Suprapubic skin (tissue), 4 donors: ENCODE measurements at places on chromosomes 5 and 9. TPM values are rescaled to one million over a fixed set of nuclear protein-coding genes. Genes with fewer than 3 reads are reported as not detected.

Gene ANKRD20A1
- not detected for total RNA-seq

Gene PCDHGA10
- total RNA-seq = 7.0 TPM

DNA sequence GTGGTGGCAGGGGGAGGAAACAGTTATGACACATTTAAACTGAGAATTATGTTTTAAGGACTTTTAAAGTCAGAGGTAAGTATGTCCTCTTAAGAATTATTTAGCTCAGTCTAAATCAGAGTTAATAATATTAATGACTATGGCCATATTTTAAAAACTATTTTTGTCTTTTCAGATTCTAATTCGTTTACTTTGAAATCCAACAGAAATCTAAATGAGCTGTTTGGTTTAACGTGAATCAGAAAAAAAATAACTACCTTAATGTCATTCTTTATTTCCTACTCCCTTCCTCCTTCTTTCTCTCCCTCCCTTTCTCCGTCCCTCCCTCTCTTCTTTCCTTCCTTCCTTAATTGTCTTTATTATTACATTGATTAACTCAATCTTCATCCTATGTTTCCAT, 14.7 kb downstream of the C1QTNF3 start:
- no peak overlapping the region for H3K4me3 ChIP-seq
- peaks cover 16% of the 10 kb centered on the region for H3K36me3 ChIP-seq
- no peak for DNase-seq
- no peaks in the 10 kb centered on the region for H3K4me1 ChIP-seq
- H3K27ac ChIP-seq = no peak overlapping the region

GRCh38 chr9:111481885-111482636, 2.1 kb downstream of the ECPAS start:
- H3K27ac ChIP-seq = peak overlapping the region; percentile 99
- H3K36me3 ChIP-seq = no peaks in the 10 kb centered on the region
- no peaks in the 10 kb centered on the region for H3K27me3 ChIP-seq
- H3K4me1 ChIP-seq = peaks cover 25% of the 10 kb centered on the region

GRCh38 chr9:118473521-118473920, 769.3 kb downstream of the TLR4 start:
- no peak overlapping the region for H3K4me3 ChIP-seq
- H3K27me3 ChIP-seq = no peaks in the 10 kb centered on the region
- H3K4me1 ChIP-seq = no peaks in the 10 kb centered on the region
- no peak for DNase-seq

DNA sequence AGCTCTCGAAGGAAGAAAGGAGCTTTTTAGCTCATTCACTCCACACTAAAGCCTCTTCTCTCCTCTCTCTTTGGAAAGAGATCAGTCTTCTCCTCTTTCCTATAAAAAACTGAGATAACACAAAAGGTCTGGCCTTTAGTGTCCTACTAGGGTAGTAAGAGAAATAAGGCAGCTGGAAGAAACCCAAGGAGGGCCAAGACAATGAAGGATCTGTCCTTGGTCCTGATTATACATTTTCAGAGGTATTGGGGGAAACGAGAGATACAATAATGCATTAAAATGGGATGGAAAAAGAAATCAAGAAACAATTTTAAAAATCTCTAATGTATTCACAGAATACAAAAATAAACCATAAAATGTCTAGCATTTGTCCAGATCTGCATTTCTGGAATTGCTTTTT, 184.0 kb downstream of the SLF1 start:
- no peaks in the 10 kb centered on the region for H3K4me1 ChIP-seq
- no peaks in the 10 kb centered on the region for H3K27me3 ChIP-seq
- DNase-seq = no peak
- no peaks in the 10 kb centered on the region for H3K36me3 ChIP-seq
- no peak overlapping the region for H3K4me3 ChIP-seq
- H3K27ac ChIP-seq = no peak overlapping the region

DNA sequence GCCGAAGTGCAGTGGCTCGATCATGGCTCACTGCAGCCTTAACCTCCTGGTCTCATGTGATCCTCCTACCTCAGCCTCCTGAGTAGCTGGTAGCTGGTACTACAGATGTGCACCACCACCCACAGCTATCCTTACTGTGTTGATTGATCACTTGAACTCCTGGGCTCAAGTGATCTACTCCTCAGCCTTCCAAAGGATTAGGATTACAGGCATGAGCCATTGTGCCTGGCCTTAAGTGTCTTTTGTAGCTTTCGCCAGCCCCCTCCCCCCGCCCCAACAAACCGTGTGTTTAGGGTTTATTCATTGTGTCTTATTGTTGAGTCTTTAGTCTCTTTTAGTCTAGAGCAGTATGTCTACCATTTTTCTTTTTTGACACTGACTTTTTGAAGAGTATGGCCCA, 33.1 kb downstream of the SPIN1 start:
- H3K27ac ChIP-seq = no peak overlapping the region
- no peaks in the 10 kb centered on the region for H3K4me1 ChIP-seq
- peaks cover 28% of the 10 kb centered on the region for H3K36me3 ChIP-seq
- no peak for DNase-seq

Gene TYRP1
- total RNA-seq = 133 TPM

Gene TLR4
- 3.4 TPM for total RNA-seq

Gene CLIC3
- 159 TPM for total RNA-seq

- peaks cover 8% of the 10 kb centered on the region for H3K4me1 ChIP-seq
- H3K36me3 ChIP-seq = no peaks in the 10 kb centered on the region
- no peak overlapping the region for H3K4me3 ChIP-seq
- no peak for DNase-seq
- H3K27ac ChIP-seq = peak overlapping the region; percentile 46
- H3K27me3 ChIP-seq = no peaks in the 10 kb centered on the region
Observed at GRCh38 chr9:107243742-107244141, 39.3 kb upstream of the RAD23B start.

DNA sequence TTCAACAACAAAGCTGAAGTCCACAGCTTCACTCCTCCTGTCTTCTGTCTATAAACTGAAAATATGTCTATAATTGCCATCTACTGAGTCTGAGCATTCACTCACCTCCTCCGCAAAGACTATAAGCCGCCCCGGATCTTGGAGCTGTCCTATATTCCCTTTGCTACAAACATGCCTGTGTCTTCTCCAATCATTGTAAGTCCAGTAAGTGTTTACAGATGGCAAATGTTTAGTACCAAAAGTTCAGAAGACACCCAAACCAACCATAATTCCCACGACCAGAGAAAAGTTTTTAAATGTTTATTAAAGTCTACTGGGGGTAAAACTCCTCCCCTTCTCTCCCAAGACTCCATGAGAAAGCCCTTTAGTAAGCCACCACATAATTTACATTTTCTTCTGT, 80.9 kb downstream of the EBF1 start:
- peaks cover 16% of the 10 kb centered on the region for H3K4me1 ChIP-seq
- no peak overlapping the region for H3K27ac ChIP-seq
- DNase-seq = no peak
- no peak overlapping the region for H3K4me3 ChIP-seq

Gene NUTM2F
- total RNA-seq = not detected

Gene C8G
- total RNA-seq = not detected

GRCh38 chr5:121164632-121165031, 687.0 kb upstream of the FTMT start:
- DNase-seq = no peak
- no peaks in the 10 kb centered on the region for H3K27me3 ChIP-seq
- no peaks in the 10 kb centered on the region for H3K4me1 ChIP-seq
- H3K27ac ChIP-seq = no peak overlapping the region

Gene DRD1
- total RNA-seq = not detected

DNA sequence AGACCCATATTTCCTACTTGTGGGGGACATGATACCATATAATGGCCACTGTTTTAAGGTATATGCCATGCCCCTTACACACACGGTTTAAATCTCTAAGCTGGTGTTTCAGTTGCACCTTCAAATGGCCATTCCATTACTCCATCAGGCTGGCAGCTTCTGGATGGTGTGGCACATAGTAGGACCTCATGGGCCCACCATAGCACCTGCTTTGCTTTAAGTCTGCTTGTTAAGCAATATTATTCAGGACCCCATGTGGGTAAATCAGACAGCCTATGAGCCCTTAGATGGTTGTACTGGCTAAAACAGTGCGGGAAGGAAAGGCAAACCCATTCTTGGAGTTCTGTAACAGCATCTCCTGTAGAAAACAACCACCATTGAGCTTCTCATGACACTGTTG, 27.4 kb upstream of the PANK3 start:
- H3K27ac ChIP-seq = no peak overlapping the region
- H3K27me3 ChIP-seq = no peaks in the 10 kb centered on the region
- H3K36me3 ChIP-seq = no peaks in the 10 kb centered on the region
- DNase-seq = no peak
- no peaks in the 10 kb centered on the region for H3K4me1 ChIP-seq

DNA sequence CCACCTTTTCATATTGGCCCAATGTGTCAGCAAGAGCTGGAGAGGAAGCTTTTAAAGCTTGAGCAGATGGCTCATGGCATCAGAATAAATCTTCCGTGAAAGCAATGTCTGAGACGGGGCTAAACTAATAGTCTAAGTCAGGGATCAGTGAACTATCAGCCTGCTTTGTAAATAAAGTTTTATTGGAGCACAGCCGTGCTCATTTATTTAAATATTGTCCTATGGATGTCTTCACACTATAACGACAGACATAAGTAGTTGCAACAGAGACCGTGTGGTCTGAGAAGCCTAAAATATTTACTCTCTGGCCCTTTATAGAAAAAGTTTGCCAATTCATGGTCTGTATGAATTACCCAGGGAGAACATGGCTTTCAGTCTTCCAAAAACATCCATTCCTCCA, 85.6 kb upstream of the SLC44A1 start:
- H3K36me3 ChIP-seq = no peaks in the 10 kb centered on the region
- no peaks in the 10 kb centered on the region for H3K27me3 ChIP-seq
- no peak overlapping the region for H3K4me3 ChIP-seq
- peaks cover 13% of the 10 kb centered on the region for H3K4me1 ChIP-seq

DNA sequence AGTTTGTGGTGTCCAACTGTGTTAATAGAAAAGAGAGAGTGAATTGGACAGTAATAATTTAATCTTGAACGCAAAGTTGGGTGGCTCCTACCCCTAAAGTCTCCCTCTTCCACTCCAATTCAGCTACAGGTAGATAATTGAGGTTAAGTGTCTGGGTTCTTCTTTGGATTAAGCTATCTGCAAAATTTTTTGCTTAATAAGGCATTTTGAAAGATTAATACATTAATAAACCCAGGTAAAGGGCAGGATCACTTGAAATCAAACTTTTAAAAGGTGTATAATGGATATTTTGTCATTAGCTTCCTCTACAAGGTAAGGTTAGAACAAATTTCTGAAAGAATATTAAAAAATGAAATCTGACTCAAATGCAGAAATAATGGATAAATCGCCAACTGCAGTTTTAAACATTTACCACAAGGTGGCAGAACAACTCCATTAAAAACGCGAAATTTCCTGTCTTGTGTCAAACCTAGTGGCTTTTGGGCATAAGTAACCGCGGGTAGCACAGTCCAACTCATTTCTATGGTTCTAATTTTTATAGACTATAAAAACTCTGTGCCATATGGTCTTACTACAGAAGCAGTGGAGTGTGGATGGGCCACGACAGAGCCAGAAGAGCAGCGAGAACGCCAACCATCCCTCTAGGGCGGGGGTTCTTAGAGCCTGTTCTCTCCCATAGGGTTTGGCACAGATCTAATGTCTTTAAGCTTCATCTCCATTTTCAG, 276.5 kb downstream of the ARHGEF28 start:
- no peaks in the 10 kb centered on the region for H3K27me3 ChIP-seq
- H3K4me3 ChIP-seq = no peak overlapping the region
- H3K4me1 ChIP-seq = no peaks in the 10 kb centered on the region

DNA sequence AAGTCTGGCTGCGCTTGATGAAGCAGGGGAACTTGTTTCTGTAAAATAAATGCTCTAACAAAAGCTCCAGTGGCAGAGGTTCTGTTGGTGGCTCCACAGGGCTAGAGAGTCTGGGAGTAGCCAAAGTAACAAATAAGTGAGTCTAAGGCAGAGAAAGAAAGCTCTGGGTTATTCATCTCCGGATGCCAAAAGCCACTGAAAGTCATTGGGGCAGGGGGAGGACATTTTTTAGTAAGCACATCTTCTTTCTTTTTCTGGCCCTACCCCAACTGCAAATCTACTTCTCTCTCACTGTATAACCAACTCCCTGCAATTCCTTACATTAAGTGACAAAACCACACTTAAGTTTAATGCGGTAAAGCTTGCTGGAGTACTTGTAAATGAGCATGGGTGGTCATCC, 141.6 kb downstream of the INSYN2B start:
- no peaks in the 10 kb centered on the region for H3K36me3 ChIP-seq
- H3K27ac ChIP-seq = no peak overlapping the region
- no peak overlapping the region for H3K4me3 ChIP-seq
- no peaks in the 10 kb centered on the region for H3K27me3 ChIP-seq
- DNase-seq = no peak

- no peak overlapping the region for H3K4me3 ChIP-seq
- no peaks in the 10 kb centered on the region for H3K27me3 ChIP-seq
- H3K36me3 ChIP-seq = no peaks in the 10 kb centered on the region
- H3K4me1 ChIP-seq = peaks cover 12% of the 10 kb centered on the region
- H3K27ac ChIP-seq = no peak overlapping the region
Observed at GRCh38 chr5:10894445-10895054, 133.5 kb upstream of the DAP start.

GRCh38 chr5:148984345-148984744, 78.5 kb downstream of the SH3TC2 start:
- H3K36me3 ChIP-seq = no peaks in the 10 kb centered on the region
- H3K4me3 ChIP-seq = no peak overlapping the region
- no peak overlapping the region for H3K27ac ChIP-seq
- H3K4me1 ChIP-seq = peaks cover 34% of the 10 kb centered on the region
- H3K27me3 ChIP-seq = no peaks in the 10 kb centered on the region
- DNase-seq = no peak

Gene OTP
- total RNA-seq = not detected

Gene IFNA13
- not detected for total RNA-seq

DNA sequence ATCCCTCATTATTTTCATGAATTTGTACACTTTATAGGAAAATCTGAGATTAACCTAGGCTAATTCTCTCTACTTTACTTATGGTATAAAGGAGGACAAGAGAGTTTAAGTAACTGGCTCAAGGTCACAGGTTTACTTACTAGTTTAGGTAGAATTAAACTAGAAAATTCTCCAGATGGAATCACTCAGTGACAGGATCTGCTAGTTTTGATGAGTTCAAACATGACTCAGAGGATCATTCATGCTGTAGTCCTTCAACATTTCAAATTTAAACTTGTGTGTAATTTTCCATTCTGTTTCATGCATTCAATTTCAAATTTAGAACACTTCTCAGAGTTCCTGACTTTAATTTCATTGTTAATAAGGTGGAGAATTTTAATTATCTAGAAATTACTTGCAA, 485.7 kb upstream of the TUSC1 start:
- H3K27ac ChIP-seq = no peak overlapping the region
- no peaks in the 10 kb centered on the region for H3K36me3 ChIP-seq
- no peaks in the 10 kb centered on the region for H3K4me1 ChIP-seq
- no peak for DNase-seq
- H3K27me3 ChIP-seq = no peaks in the 10 kb centered on the region
- H3K4me3 ChIP-seq = no peak overlapping the region

Gene WDR38
- total RNA-seq = not detected
